ENCODE measurements at places on chromosomes 16 and 17.

GRCh38 chr17:18139949-18140348 lies 31.4 kb downstream of the MYO15A start:
- no peak for DNase-seq

DNA sequence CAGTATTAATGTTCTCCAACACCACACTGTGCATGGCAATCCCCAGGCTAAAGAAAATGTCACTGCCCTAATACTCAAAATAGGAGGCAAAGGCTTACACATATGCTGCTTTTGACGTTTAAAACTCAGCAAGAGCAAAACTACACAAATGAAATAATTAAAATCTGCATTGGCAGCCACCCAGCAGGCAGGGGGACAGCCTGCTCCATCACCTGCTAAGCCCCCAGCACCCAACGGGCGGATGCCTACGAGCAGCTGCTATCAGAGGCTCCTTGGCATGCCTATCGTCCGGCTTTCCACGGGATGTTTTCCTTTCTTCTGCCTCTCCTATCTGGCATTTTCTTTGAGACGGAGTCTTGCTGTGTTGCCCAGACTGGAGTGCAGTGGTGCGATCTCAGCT lies 337.5 kb downstream of the SOX9 start:
- DNase-seq = no peak

- no peak for DNase-seq
Observed at GRCh38 chr17:50605429-50605828, 29.3 kb upstream of the ABCC3 start.

DNA sequence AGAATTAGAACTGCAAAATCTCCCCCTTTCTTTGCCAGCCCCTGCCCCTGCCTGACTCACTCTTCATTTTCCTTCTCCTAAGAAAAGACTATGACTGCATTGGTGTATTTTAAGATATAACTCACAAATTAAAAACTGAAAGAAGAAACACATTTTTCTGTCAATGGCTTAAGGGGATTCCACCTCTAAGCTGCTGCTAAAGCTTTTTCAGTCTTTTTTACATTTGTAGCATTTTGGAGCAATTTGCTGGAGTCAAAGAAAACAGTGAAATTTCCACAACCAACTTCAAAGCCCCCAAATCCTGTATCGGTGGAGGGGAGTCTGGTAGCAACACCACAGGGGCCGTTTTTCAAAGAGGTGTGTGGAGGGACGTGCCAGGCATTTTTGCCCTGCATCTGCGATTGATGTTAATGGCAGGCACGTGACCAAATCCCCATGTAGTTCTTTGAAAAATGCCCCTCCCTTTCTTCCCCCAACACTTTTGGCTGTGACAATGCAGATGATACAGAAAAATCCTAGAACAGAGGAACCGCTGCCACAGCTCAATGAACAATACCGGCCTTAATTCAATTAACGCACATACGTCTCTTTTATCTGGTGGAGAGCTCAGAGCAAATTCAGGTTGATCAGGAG lies 28.5 kb downstream of the MAF start:
- DNase-seq = no peak

DNA sequence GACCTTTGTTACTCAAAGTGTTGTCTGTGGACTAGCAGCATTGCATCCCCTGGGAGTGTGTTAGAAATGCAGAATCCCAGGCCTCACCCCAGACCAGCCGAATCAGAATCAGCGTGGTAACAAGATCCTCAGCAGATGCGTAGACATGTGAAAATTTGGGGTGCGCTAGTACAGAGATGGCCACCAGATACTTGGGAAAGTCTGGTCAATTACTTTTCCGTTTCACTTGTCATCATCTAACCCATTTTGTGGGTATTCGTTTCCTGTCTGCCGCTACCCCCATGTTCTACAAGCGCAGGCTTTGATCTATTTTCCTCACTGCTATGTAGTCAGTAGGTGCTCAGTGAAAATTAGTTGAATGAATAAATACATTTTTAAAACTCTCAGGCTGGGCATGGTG lies 33.1 kb upstream of the HERPUD1 start:
- no peak for DNase-seq

- DNase-seq = no peak
Observed at GRCh38 chr16:82350560-82350959, 180.5 kb upstream of the MPHOSPH6 start.

- DNase-seq = no peak
Observed at GRCh38 chr17:16171613-16172012, 43.7 kb downstream of the NCOR1 start.

- DNase-seq = no peak
Observed at GRCh38 chr16:87017371-87018012, 299.7 kb downstream of the C16orf95 start.

DNA sequence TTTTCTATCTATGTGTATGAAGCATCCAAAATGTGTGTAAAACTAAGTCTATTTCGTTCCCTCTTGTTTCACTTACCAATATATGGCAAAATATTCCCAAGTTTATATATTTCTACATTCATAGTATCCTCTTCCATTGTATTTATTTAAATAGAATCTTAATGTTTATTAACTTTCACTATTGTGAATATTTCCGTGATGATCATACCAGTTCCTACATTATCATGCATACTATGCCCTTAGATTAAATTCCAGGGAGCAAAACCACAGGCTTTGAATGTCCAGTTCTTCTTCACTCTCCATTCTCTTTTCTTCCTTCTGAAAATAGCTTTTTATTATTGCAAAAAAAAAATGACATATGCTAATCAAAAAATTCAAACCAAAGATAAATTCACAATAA lies 4.0 kb downstream of the MAP2K6 start:
- DNase-seq = no peak

- no peak for DNase-seq
Observed at GRCh38 chr17:64423881-64424280, 25.0 kb upstream of the MILR1 start.

DNA sequence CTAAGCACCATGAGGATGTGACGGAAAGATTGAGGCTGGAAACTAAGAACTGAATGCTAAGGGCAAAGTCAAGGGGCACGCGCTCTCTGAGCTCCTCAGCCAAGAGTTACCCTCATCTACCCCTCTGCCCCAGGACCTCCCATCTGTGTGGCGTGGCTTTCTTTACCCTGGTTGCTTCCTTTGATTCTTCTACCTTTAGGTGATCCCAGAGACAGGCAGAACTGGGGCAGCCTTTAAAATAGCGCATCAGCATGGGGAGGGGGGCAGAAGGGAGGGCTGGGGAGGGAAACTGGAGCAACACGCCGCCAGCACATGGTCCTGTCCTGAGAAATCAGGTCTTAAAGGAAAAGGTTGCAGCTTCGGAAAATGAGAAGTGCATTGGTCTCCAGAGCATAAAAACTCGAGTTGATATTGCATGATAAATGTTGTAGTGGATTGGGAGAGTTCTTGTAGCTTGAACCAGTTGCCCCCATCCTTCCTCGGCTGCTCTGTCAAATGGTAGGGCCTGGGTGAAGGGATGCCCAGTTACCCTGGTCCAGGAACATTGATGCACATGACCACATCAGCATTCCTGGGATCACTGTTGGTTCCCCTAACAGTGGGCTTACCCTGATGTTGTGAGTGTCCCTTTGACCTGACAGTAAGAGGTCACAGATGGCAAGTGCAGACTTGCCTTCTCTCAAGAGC lies 29.7 kb downstream of the LDHD start:
- no peak for DNase-seq

- DNase-seq = no peak
Observed at GRCh38 chr17:61380217-61380835, 19.3 kb upstream of the TBX2 start.

DNA sequence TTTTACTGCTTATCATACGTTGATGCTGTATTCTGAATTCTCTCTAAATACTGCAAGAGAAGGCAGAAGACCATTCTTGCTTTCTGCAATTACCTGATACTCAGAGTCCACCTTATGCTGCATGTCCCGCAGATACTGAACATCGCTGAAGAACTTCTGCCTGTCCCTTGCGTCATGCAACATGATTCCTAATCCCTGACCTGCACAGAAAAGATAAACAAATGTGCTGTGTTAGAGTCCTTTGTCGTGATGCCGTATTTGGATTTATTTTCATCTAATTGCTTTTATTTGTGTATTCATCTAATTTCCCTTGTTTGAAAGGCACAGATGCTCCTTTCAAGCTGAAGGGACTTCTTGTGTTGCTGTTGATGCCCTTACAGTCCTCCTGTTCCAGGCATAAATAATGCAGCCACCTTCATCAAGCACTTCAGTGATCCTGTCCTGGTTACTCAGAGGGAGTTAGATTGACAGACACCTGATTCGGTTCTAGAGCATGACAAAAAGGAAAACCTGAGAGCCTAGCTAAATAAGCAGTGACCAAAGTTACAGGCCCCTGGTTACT lies 6.5 kb downstream of the MARCHF10 start:
- no peak for DNase-seq

- DNase-seq = no peak
Observed at GRCh38 chr16:582614-583331, 7.1 kb upstream of the RAB40C start.

- no peak for DNase-seq
Observed at GRCh38 chr16:50314665-50315064, 48.3 kb downstream of the ADCY7 start.

DNA sequence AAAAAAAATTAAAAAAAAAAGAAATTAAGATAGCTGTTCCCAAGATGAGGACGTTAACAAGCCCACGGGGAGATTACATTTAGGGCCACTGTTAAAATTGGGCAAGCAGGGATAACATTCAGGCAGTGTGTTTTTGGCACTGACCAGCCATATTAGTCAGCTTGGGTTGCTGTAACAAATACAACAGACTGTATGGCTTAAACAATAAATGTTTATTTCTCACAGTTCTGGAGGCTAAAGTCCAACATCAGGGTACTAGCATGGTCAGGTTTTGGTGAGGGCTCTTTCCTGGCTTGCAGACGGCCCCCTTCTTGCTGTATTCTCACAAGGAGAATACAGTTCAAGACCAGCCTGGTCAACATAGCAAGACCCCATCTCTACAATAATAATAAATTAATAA lies 31.3 kb downstream of the ARSG start:
- DNase-seq = no peak

DNA sequence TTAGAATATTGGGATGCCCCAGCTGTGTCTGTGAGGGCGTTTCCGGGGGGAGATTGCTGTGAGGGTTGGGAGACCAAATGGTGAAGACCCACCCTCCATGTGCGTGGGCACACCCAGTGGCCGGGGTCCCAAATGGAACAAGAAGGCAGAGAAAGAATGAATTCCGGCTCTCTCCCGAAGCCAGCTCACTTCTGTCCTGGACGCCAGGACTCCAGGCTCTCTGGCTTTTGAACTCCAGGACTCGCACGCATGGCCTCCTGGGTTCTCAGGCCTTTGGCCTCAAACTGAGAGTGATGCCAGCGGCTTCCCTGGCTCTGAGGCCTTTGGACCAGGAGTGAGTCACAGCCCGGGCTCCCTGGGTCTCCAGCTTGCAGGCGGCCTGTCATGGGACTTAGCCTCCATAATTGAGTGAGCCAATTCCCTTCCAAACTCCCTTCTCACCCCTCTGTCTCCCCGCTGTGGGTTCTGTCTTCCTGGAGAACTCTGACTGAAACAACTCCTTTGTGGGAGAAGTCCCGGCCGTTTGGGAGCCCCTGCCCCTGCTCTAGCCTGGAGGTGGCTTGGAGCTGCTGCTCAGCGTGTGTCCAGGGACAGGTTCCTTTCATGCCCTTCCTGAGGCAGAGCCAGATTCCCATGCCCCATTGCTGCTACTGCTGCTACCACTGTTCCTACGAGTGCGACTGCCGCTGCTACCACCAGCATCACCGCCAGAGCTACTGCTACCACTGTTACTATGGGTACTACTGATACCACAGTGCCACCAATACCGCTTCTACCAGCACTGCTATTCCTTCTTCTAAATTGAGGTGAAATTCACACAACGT lies 49.8 kb upstream of the CBX4 start:
- DNase-seq = no peak

GRCh38 chr17:77571155-77571981 lies 387.1 kb upstream of the TNRC6C start:
- no peak for DNase-seq

GRCh38 chr16:72604375-72604774 lies 432.4 kb upstream of the PMFBP1 start:
- DNase-seq = no peak

GRCh38 chr17:77778636-77779489 lies 179.6 kb upstream of the TNRC6C start:
- DNase-seq = no peak

DNA sequence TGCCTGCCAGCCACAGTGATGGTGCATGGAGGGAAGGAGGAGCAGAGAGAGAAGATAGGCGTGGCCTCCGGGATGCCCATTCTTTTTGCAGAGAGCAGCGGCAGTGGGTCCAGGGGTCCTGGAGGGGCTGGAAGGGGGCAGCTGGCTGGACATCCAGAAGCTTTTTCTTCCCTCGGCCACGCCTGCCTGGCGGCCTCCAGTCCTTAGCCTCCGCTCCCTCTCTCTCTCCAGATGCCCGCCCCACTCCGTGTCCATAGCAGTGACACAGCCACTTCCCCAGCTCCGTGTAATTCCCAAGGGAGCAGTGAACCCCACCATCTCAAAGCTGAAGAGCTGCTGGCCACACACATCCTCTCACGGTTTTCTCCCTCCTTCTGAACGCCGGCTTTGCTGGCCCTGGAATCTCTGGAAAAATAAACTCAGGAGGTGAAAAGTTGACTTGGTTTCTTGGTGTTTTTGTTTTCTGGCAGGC lies 26.3 kb upstream of the CDC42EP4 start:
- no peak for DNase-seq

DNA sequence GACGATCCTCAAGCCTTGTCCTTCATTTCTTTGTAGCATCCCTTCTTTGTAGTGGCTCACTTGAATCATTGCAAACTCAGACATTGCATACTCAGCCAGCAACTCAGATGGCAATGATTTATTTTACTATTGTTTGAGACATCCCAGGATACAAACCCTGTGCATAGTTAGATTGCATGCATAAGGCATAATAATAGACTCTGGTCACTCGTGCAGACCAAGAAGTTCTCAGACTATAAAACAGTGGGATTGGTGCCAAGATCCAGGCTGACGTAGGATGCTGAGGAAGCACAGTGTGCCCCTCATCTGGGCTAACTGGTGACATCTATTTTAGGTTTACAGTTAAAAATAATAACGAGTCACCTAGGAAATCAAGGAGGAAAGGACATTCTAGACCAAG lies 142.3 kb downstream of the PMP22 start:
- DNase-seq = no peak

GRCh38 chr17:57478478-57479250 lies 222.3 kb downstream of the MSI2 start:
- DNase-seq = no peak
